A549 treated with AZD2906 at 1 μM for 4 hours (cell line): ENCODE measurements at places on chromosomes 6 and 20. TPM values are rescaled to one million over a fixed set of nuclear protein-coding genes. Genes with fewer than 3 reads are reported as not detected.

Gene PRELID3B
- 53.2 to 66.6 TPM (median 56.9 TPM) in 5 replicates for total RNA-seq

Gene C6orf52
- total RNA-seq, result 1.1 to 2.4 TPM (median 1.9 TPM) in 5 replicates

Gene PPIL6
- total RNA-seq, result 3.1 to 3.7 TPM (median 3.5 TPM) in 5 replicates

Gene HMGCLL1
- total RNA-seq, result 0.06 to 0.30 TPM (median 0.09 TPM) in 5 replicates

Gene CDKAL1
- 2.8 to 4.5 TPM (median 3.0 TPM) in 5 replicates for total RNA-seq

Gene ABHD12
- 110 to 164 TPM (median 158 TPM) in 5 replicates for total RNA-seq

Gene TFAP2A
- 6.3 to 11.4 TPM (median 8.4 TPM) in 5 replicates for total RNA-seq

Gene ZSCAN12
- total RNA-seq, result 1.3 to 1.9 TPM (median 1.6 TPM) in 5 replicates

Gene PRSS35
- 0.06 to 0.14 TPM (median 0.06 TPM) in 5 replicates for total RNA-seq
